ENCODE measurements at places on chromosomes 11 and 22.

- no peak for DNase-seq
Observed at GRCh38 chr11:3123761-3124733, 41.1 kb downstream of the OSBPL5 start.

DNA sequence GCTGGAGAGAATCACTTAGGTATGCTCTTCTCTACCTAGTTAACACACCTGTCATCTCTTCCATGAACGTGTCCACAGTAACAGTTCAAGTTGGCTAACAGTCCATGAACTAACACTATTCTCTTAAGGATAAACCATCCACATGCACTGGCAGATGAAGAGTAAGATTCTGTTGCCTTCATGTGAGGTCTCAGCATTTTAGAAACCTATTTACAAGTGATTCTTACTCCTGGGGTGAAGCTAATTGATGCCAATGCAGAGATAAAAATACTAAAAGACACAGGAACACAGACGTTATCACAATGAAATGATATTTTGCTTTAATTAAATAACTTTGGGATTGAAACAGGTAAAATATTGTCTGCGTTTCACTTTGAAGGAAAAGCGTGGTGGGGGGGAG is 1.3 kb downstream of the LRRC4C start:
- no peak for DNase-seq

GRCh38 chr22:47276450-47276820 is 514.0 kb downstream of the TBC1D22A start:
- no peak for DNase-seq

DNA sequence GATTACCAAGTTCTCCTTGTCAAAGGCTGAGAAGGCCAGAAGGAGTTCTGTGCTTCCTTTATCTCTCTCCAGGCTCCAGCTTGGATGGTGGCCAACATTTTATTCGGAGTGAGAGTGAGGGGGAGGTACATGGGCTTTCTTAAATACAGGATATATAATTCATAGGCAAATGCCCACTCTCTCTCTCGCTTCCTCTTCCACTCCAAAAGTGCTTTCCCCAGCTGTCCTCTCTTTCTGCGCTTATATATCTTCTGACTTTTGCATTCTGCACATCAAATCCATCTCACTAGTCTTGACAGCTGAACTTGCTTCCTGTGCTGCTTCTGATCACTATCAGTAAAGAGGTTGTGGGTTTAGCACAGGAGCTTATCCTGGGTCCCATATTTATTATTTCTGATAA is 125.4 kb upstream of the ARHGAP20 start:
- DNase-seq = no peak

DNA sequence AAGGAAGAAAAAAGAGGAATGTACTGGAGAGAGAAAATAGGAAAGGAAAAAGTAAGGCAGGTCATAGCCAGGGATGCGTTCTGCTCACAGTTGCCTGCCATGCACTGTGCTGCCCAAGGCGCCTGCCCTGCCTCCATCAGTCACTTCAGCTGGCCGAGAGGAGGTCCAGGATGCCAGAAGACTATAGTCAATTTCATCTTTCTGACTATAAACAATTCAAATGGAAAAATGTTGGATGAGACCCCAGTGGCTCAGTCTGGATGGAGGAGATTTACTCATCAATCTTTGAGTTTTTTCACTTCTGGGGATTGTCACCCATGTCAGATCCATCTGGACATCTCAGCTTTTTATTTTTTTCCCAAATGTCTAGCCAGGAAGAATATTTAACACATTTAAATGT is 36.7 kb upstream of the CLMP start:
- DNase-seq = no peak

DNA sequence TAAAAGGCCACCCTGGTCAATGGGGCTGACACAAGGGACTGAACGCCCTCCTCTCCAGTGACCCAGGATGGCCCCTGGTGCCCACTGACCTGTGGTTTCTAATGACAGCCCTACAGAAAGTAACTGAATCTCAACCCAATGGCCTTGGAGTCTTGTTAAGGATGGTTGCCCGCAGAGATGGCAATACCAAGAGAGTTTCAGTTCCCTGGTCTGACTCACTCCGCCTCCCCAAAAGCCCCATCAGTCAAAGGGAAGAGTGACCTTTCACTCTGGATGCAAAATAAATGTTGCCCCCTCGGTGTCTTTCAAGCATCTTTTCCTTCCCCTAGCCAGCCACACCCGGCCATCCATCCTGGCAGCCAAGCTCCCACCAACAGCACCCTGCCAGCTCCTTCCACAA is 57.7 kb upstream of the ISX start:
- DNase-seq = no peak

- no peak for DNase-seq
Observed at GRCh38 chr11:7272373-7272772, 20.7 kb downstream of the SYT9 start.

DNA sequence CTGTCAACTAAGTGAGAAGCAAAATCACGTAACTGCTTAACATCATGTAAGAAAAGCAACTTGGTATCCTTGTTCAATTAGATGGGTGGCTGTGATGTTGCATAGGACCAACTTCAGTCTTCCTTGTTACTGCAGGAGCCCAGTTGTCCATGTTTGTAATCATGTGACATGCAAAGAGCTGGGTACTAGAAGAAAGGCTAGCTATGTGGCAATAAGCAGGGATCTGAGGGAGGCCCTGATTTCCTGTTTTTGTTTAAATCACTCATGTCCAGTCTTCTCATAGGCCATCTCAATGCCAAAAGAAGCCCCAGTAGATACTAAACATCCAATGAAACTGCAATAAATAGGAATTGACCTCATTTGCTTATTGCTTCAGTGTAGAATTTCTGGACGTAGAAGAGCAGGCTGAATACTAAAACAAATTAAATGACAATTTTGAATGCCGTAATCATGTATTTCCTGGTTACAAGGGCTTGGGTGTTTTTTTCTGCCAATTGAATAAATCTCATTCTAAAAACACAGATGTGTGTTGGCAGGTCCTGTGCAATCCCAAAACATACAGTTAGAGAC is 140.8 kb upstream of the ARHGAP20 start:
- no peak for DNase-seq

GRCh38 chr11:125743681-125744080 is 2.4 kb upstream of the PATE1 start:
- no peak for DNase-seq

DNA sequence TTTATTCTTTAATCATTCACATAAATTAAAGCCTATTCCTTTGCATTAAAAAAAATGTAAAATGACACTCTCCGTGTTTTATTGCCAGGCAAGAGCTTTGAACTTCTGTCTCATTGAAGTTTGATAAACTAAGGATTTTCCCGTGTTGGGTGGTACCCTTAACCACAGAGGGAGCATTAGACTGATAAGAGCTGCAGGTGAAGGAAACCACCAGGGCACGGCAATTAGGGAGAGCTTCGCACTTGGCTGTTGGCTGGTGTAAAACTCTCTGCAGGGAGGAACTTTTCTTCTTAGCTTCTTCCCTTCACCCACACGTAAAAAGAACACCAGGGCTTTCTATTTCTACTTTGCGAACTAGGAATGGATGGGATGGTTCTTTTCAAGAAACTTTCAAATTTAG is 47.0 kb downstream of the CSTPP1 start:
- DNase-seq = no peak

GRCh38 chr22:43743131-43743530 is 69.0 kb downstream of the EFCAB6 start:
- no peak for DNase-seq

DNA sequence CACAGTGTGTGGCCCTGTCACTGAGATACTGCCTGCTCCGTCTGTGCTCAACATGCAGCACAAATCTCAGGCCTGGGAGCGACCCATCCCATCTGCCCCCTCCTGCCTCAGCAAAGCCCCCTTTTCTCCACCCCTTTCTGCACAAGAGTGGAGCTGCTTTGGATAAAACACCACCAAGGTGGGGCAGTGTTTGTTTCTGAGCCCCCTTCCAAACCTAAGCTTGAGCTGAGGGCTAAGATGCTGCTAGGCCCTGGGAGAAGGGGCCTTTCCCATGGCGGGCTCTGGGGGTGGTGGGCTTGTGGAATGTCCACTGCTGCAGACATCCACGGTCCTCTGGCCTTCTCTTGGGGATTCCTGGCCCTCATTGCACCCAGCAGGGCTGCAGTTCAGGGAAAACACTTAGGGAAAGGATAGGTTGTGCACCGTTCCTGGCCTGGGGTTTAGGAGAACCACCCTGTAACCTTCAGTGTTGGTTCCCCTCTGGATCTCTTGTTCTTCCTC is 594.1 kb downstream of the TBC1D22A start:
- no peak for DNase-seq

DNA sequence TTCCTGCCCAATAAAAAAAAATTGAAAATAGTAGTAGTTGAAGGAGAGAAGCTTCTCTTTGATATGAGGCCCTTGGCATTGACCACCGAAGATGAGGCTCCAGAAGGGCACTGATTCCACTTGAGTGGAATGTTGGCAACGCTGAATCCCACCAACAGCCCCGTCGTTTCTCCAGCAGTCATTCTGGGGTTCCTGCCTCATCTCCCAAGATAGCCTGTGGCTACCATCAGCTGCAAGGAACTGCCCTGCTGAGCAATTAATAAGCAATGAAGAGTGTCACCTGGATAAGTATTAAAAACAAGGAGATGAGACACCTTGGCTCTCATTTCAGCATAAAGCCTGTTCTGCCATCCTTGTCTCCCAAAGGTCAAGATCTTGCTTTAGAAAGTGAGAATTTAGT is 144.1 kb downstream of the CSNK2A3 start:
- no peak for DNase-seq

- no peak for DNase-seq
Observed at GRCh38 chr11:70303070-70303469, 32.6 kb downstream of the PPFIA1 start.

DNA sequence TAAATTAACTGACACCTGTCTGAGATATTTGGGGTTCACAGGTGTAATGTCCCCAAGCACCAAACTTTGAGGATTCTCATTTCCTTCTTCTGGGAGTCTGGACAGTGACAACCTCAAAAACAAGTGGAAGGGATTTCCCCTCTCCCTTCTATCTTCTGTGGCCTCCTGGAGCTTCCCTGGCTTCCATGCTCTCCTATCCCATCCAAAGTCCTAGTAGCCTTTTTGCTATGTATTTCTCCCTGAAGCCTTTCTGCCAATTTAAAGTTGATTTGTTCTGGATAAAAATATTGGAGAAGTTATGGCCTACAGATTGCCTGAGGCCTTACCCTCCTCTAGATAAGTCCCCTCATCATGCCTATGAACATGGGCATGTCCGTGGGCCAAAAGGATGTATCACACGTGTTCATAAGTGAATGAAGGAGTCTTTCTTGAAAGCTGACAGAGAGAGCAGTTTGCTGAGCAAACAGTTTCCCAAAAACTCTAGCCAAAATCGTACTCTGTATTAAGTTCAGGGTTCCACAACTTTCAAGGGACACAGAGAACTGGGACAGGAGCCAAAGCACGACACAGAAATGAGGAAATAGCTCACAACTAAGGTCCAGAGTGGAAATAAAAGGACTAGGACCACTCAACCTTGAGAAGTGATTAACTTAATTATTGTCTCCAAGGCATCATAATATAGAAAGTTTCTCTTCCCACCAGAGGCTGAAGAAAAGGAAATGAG is 6.7 kb downstream of the HEPACAM start:
- DNase-seq = no peak

DNA sequence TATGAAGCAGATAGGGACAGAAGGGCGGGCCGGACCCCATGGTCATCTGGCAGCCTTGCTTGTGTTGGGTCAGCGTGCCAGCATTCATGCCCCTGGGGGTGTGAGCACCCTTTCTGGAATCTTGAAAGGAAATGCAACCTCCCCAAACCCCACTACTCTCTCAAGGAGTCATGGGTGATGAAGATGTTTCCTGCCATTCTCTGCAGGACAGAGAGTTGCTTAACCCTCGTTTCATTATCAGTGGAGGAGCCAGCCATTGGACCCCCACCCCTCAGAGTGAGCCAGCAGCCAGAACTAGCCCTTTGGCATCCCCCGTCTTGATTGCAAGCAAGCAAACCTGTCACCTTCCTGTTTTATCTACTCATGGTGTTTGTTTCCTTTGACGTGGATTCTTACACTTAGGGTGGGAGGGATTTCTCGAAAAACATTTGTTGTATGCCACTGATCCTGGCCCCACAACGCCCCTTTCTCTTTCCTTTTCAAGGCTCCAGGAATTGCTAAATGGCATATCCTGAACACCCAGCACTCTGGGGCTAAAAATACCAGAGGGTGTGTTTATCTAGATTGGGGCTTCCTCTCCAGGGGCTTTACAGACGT is 258.3 kb downstream of the ETS1 start:
- no peak for DNase-seq

DNA sequence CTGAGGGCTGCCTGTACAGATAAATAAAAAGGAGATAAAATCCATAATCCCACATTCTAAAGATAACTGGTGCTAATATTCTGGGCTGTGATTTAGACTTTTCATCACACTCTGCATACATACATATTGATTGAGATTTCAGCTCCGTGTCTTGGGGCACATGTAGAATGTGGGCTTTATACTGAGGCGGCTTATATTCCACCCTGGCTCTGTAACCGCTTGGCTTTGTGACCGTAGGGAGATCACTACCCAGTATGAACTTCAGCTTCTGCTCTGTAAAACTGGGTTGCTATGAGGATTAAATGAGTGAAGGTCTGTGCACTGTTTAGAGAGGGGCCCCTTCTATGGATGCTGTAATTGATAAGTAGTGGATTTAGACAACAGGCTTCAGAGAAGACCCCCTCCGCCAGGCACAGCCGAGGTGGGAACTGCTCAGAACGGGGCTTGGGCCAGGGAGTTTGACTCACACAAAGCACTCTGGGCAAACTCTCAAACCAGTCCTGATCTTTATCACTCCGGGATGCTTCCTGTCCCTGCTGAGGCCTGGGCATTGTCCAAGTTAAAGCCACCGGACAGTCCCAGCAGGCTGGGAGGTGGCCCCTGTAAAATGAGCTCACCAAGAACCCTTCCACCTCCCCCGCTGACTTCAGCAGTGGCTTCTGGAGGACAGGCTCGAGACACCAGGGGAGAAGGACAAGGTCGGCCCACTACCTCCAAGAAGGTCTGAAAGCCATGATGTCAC is 17.2 kb downstream of the KIAA1671 start:
- no peak for DNase-seq

GRCh38 chr22:24445481-24446259 is 18.3 kb downstream of the ADORA2A start:
- no peak for DNase-seq

DNA sequence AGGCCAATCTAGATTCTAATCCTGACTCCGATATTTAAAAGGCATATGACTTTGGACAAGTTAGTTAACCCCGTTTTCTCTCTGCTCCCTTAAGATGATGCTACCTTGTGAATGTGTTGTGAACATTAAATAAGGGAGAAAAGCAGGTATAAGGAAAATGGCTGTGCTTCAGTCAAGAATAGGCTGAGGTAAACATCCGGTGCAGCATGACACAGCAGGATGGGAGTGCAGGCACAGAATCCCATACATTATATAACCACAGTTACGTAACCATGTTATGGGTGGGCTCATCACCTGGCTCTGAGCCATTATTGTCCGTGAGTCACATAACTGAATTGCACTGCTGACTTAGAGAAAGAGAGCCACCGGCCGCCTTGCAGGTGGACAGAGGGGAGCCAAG is 382.2 kb upstream of the ANO5 start:
- DNase-seq = no peak

Measured in stimulated activated CD8-positive, alpha-beta memory T cell treated with anti-CD3 and anti-CD28 coated beads, Interleukin-4, amount 100 ng/mL, for 4 hours (primary cell).